ENCODE measurements at places on chromosomes 11 and 22. TPM values are rescaled to one million over a fixed set of nuclear protein-coding genes. Genes with fewer than 3 reads are reported as not detected.

The TMEM121B gene
- total RNA-seq: 0.21 TPM

The HIRA gene
- 16.6 TPM for total RNA-seq

The ANAPC15 gene
- total RNA-seq: 56.7 TPM

The P2RY6 gene
- not detected for total RNA-seq

The ZNF280A gene
- total RNA-seq: not detected

The DGCR2 gene
- total RNA-seq: 24.5 TPM

The NCAM1 gene
- 27.7 TPM for total RNA-seq

The OR52E5 gene
- not detected for total RNA-seq

The CARD16 gene
- 32.5 TPM for total RNA-seq

The EXPH5 gene
- 1.8 TPM for total RNA-seq

The CACNA1I gene
- not detected for total RNA-seq

The PARVA gene
- total RNA-seq: 20.2 TPM

The DRG1 gene
- 146 TPM for total RNA-seq

The SPON1 gene
- 0.09 TPM for total RNA-seq

The GDPD4 gene
- total RNA-seq: not detected

The MN1 gene
- total RNA-seq: 13.2 TPM

The CCND1 gene
- 264 TPM for total RNA-seq

The BLID gene
- total RNA-seq: 0.34 TPM

The OR10G6 gene
- total RNA-seq: not detected

The VSIG10L2 gene
- not detected for total RNA-seq

The OR8G5 gene
- total RNA-seq: not detected

The RAB30 gene
- total RNA-seq: 11.9 TPM

The TRPC6 gene
- not detected for total RNA-seq

The KIAA0930 gene
- total RNA-seq: 89.0 TPM

The PGA5 gene
- total RNA-seq: not detected

The CHRDL2 gene
- not detected for total RNA-seq

The RGL4 gene
- not detected for total RNA-seq

The CHRM1 gene
- total RNA-seq: not detected

The CNGA4 gene
- total RNA-seq: not detected

The KLHL22 gene
- total RNA-seq: 31.1 TPM

The FADS3 gene
- 43.1 TPM for total RNA-seq

The SPI1 gene
- total RNA-seq: not detected

The KREMEN1 gene
- 0.36 TPM for total RNA-seq

The FAM180B gene
- not detected for total RNA-seq

The RASSF10 gene
- total RNA-seq: 3.4 TPM
